Thoracic aorta (tissue), 2 donors: ENCODE measurements at places on chromosomes 1 and 21.

DNA sequence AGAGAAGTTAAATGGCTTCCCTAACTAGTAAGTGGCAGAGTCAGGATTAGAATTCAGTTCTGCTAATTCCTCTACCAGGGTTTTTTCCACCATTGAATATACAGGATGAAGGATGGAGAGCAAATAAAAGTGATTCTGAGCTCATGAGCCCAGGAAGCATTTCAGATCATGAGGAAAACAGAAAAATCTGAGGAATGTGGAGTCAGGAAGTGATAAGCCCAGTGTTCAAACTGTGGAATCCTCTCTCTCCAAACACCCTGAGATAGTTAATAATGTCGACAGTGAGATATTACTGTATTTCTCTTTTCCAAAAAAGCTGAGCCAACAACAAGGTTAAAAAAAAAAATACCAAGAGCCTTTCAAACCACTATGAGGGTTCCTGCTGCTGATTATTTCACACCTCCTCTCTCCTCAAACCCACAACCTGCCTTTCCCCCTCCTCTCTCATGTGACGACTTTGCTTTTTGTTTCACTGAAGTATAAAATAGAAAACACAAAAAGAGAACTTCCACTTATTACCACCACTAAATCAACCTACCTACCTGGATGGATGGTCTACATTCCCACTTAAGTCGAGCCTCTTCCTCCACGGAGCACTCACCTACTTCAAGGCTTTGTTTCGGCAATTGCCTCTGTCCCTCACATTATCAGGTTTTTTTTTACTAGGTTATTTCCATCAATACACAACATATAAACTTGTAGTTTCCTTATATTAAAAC, 8.9 kb downstream of the SLAMF1 start:
- H3K27me3 ChIP-seq, result no peaks in the 10 kb centered on the region
- H3K4me3 ChIP-seq, result no peak overlapping the region
- no peak for DNase-seq

DNA sequence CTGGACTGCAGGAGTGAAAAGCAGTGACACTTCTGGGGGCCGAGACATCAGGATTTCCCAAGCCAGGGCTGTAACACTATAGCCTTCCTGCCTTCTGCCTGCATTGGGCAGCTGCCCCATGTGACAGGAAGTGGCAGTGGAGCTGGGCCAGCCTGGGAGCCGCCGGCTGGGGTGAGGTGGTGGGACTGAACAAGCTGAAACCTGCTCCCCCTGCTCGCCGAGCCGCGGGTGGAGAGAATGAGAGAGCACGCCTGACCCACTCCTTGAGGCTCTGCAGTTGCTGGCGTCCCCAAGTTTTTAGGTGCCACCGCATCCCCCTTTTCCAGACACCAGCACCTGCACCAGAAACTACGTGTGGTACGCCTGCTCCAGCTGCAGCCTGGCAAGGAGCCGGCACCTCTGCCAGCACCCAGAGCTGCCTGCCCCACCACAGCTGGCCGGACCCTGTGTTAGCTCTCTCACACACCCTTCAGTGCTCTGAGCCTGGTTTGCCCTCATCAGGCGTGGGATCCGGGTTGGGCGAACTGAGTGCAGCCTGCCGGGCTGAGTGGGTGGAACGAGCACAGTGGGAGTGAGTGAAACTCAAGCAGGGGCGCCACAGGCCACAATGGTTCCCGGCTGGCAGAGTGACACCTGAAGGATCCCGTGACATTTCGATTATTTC, 119.4 kb downstream of the AKT3 start:
- no peaks in the 10 kb centered on the region for H3K27me3 ChIP-seq
- H3K36me3 ChIP-seq, result no peaks in the 10 kb centered on the region

GRCh38 chr1:61797045-61797755, 54.9 kb downstream of the PATJ start:
- H3K4me1 ChIP-seq, result no peaks in the 10 kb centered on the region
- no peak for DNase-seq
- H3K27ac ChIP-seq, result no peak overlapping the region
- H3K4me3 ChIP-seq, result no peak overlapping the region

GRCh38 chr21:25939396-25939761, 204.6 kb downstream of the GABPA start:
- H3K4me1 ChIP-seq, result peaks cover 18% of the 10 kb centered on the region
- no peak overlapping the region for H3K27ac ChIP-seq
- no peak overlapping the region for H3K4me3 ChIP-seq

DNA sequence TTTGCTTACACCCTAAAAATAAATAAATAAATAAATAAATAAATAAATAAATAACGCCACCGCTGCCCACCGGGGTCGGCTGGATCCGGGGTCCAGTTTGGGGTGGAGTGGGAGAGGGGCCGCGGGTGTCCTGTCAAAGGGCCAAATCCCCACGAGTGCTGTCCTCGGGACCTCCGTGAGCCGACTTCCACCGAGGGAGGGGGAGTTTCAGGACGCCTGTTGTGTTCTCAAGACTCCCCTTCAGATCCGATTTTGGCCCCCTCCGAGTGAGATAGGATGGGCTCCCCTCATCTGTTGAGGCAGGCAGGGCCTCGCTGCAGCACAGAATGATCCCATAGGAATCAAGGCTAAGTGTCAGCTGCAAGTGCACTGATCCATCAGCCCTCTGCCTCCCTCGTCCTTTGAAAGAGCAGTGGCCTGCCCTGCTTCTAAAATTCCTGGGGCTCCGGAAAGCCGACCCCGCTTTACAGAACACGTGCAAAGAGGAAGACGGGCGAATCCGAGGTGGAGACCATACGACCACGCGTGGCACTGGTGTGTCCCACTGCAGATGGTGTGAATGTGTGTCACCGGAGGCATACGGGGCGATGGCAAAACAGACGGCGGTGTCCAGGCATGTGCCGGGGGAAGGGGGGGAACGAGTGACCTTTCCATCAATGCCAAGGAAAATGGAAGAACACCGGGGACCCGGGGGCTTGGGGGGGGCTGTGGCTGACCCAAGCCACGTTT, 3880.5 kb downstream of the SRGAP2C start:
- H3K4me3 ChIP-seq, result no peak overlapping the region
- H3K4me1 ChIP-seq, result no peaks in the 10 kb centered on the region
- no peak overlapping the region for H3K27ac ChIP-seq

DNA sequence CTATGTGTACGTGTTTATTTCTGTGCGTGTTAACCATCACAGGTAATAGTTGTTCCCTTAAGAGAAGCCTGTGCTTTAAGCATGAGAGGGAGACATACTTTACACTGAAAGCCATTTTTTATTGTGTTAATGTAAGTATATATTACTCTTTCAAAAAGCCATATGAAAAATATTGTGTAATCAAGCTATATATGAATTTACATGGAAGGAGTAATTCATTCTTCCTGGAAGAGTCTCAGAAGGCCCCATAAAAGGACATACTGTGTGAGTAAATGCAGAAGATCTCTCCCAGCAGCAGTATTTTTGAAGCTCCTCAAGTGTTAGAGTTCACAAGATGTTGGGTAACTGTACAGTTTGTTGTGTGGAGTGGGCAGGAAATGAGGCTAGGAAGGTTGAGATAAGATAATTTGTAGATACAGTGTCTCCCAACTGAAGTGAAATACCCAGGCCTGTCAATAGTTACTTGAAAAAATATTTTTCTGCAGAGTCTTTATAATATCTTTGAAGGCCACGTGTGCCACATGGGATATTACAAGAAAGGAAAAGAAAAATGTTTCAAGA, 138.3 kb downstream of the PTGER3 start:
- no peak overlapping the region for H3K4me3 ChIP-seq
- H3K36me3 ChIP-seq, result no peaks in the 10 kb centered on the region
- H3K27me3 ChIP-seq, result no peaks in the 10 kb centered on the region
- H3K27ac ChIP-seq, result no peak overlapping the region
- H3K4me1 ChIP-seq, result no peaks in the 10 kb centered on the region

GRCh38 chr1:7430691-7431090, 340.4 kb upstream of the VAMP3 start:
- H3K4me1 ChIP-seq, result no peaks in the 10 kb centered on the region
- no peaks in the 10 kb centered on the region for H3K27me3 ChIP-seq
- no peak overlapping the region for H3K27ac ChIP-seq

DNA sequence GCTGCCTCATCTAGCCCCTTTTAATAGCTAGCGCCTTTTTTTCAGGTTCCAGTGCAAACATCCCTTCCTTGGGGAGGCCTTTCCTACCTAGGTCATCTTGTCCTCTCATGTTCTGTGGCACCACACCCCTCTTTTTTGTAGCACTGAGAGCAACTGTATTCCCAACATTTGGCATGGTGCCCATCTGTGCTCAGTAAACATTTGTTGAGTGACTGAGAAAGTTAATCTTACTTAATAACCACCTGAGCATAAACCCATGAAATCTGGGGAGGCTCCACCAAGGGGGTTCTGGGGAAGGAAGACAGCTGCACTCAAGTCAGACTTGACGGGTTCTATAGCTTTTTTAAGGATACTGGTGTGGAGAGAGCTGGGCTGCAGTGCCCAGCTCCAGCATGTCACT, 90.0 kb downstream of the NOS1AP start:
- no peak for DNase-seq
- no peaks in the 10 kb centered on the region for H3K36me3 ChIP-seq
- no peaks in the 10 kb centered on the region for H3K4me1 ChIP-seq
- no peaks in the 10 kb centered on the region for H3K27me3 ChIP-seq

GRCh38 chr1:10950316-10951172, 61.9 kb upstream of the TARDBP start:
- no peak for DNase-seq
- H3K4me1 ChIP-seq, result no peaks in the 10 kb centered on the region
- no peak overlapping the region for H3K27ac ChIP-seq
- H3K27me3 ChIP-seq, result no peaks in the 10 kb centered on the region
- no peak overlapping the region for H3K4me3 ChIP-seq

DNA sequence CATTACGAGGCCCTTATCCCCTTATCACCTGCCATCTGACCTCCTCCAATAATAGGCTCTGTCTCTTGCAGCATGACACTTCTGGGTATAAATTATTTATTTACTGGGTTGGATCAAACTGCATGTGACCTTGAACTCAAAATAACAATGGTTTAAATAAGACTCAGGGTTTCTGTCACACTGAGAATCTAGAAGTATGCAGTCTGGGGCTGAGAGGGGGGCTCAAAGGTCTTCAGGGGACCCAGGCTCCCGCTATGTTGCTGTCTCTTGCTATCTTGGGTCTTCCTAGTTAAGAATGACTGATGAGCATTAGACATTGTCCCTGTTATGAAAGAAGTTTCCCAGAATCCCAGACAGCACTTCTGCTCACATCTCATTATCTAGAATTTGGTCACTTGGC, 133.5 kb downstream of the URB2 start:
- H3K27ac ChIP-seq, result no peak overlapping the region
- no peaks in the 10 kb centered on the region for H3K36me3 ChIP-seq
- H3K4me3 ChIP-seq, result no peak overlapping the region
- H3K4me1 ChIP-seq, result no peaks in the 10 kb centered on the region
- DNase-seq, result no peak

- no peak overlapping the region for H3K4me3 ChIP-seq
- H3K36me3 ChIP-seq, result no peaks in the 10 kb centered on the region
- H3K27me3 ChIP-seq, result no peaks in the 10 kb centered on the region
- H3K27ac ChIP-seq, result no peak overlapping the region
Measured at GRCh38 chr1:8145545-8146202, 119.6 kb upstream of the ERRFI1 start.

GRCh38 chr1:206486995-206487788, 16.9 kb downstream of the IKBKE start:
- no peaks in the 10 kb centered on the region for H3K27me3 ChIP-seq
- peaks cover 9% of the 10 kb centered on the region for H3K36me3 ChIP-seq
- H3K4me1 ChIP-seq, result no peaks in the 10 kb centered on the region

- H3K27me3 ChIP-seq, result no peaks in the 10 kb centered on the region
- H3K27ac ChIP-seq, result no peak overlapping the region
- DNase-seq, result no peak
- H3K36me3 ChIP-seq, result no peaks in the 10 kb centered on the region
Measured at GRCh38 chr21:16563795-16564194, 834.0 kb downstream of the USP25 start.

DNA sequence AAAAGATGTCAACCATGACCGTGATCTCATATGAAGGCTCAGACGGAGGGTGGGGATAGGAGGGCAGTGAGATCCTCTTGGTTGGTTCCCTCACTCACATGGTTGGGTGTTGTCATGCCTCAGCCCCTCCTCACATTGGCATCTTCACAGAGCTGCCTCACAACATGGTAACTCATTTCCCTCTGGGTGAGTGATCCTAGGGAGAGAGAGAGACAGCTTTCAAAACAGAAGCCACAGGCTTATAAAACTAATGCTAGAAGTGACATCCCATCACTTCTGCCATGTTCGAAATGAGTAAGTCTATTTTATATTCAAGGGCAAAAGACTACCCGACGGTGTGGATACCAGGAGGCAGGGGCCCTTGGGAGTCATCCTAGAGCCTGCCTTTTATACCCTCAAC, 145.5 kb downstream of the SPATA17 start:
- DNase-seq, result no peak
- H3K27ac ChIP-seq, result no peak overlapping the region

DNA sequence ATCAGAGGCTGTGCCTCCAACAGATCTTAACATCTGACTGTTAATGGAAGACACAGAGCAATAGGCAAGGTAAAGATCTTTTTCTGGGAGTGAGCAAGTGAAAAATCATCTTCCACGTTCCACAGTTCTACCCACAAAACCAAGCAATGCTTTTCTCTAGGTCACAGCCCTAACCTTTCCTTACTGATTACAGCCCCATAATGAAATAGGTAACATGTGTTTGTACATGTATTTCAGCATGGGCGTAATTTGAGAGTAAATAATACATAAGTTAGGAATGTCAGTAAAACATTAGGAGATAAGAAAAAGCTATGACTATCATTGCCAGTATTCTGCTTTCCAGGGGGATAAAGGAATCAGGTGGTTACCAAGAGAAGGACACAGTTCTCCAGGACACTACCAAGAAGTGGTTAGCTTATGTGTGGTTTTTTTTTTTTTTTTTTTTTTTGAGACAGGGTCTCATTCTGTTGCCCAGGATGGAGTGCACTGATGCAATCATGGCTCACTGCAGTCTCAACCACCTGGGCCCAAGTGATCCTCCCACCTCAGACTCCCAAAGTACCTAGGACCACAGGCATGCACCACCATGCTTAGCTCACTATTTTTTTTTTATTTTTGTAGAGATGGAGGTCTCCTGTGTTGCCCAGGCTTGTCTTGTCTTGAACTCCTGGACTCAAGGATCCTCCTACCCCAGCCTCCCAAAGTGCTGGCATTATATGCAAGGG, 72.0 kb downstream of the DAP3 start:
- H3K4me3 ChIP-seq, result no peak overlapping the region
- H3K4me1 ChIP-seq, result no peaks in the 10 kb centered on the region
- H3K27me3 ChIP-seq, result no peaks in the 10 kb centered on the region
- no peak overlapping the region for H3K27ac ChIP-seq
- no peak for DNase-seq
- H3K36me3 ChIP-seq, result peaks cover 66% of the 10 kb centered on the region

- no peaks in the 10 kb centered on the region for H3K36me3 ChIP-seq
- H3K4me3 ChIP-seq, result no peak overlapping the region
- no peaks in the 10 kb centered on the region for H3K4me1 ChIP-seq
- no peak overlapping the region for H3K27ac ChIP-seq
- H3K27me3 ChIP-seq, result peaks cover 6% of the 10 kb centered on the region
- DNase-seq, result no peak
Measured at GRCh38 chr1:20430355-20431175, 55.4 kb downstream of the CAMK2N1 start.

- peak; percentile 50 for DNase-seq
- peak overlapping the region; percentile 62 for H3K27ac ChIP-seq
- no peak overlapping the region for H3K4me3 ChIP-seq
- no peaks in the 10 kb centered on the region for H3K36me3 ChIP-seq
- H3K27me3 ChIP-seq, result no peaks in the 10 kb centered on the region
Measured at GRCh38 chr1:22749919-22750684, 39.5 kb downstream of the EPHB2 start.
